ENCODE measurements at places on chromosomes 4 and X.

- DNase-seq, result no peak
Observed at GRCh38 chr4:87068583-87069021, 133.8 kb downstream of the AFF1 start.

- DNase-seq, result no peak
Observed at GRCh38 chr4:98385831-98386230, 124.6 kb downstream of the RAP1GDS1 start.

DNA sequence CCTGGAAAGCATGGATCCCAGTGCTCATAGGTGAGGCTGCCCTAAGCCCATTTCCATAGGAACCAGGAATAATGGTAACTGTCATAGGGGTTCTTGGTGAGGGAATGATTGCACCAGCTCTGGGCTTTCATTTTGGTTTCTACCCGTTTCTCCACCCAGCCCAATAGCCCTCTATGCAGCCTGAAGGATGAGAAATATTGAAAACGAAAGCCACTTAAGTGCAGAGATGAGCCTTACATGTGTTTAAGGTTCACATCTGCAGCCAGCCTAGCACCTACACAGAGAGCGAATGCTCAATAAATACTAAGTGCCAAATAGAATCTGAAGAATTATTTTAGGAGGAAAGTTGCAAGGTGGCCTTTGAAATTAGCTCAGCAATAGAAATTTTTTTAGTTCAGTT is 60.4 kb downstream of the MCF2 start:
- DNase-seq, result no peak

- no peak for DNase-seq
Observed at GRCh38 chrX:126799059-126799458, 20.5 kb upstream of the PRR32 start.

GRCh38 chr4:14225688-14226207 is 598.2 kb upstream of the BOD1L1 start:
- no peak for DNase-seq

DNA sequence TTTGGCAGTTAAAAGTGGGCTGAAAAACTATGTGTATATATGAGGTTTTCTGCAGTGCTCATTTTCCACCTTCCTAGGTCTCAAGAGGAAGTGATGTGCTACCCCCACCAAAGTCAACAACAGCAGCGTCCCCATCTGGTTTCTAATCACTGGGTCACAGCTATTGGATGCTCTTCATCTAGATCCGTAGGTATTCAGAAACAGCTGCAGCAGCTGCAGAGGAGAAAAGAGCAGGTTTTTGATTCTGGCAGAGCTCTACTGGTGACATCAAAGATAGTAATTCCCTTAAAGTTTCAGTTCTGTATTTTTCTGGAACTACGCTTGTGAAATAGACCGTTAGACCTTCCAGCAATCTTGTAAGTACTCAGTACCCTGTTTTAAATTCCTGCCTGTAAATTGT is 5.8 kb upstream of the GUCY2F start:
- peak; percentile 65 for DNase-seq

DNA sequence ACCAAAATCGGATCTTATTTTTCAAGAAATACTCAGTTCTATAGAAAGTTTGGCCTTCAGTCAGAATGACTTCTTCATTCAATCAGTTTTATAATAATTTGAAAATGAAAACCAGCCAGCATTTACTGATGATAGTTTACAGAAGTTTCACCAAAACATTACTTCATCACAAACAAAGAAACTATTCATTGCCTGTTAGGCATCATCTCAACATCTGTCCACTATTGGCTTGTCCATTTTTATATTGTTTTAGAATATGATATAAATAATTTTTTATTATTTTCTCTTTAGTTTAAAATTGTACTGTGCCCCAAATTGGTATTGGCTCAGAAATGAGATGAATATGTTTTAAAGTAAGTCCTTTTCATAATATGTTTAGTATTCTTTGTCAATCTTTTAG is 38.4 kb downstream of the FAT4 start:
- no peak for DNase-seq

GRCh38 chrX:51456814-51457213 is 39.6 kb downstream of the NUDT11 start:
- no peak for DNase-seq

- DNase-seq, result no peak
Observed at GRCh38 chr4:37981425-37981824, 21.2 kb downstream of the PTTG2 start.

GRCh38 chr4:85491527-85491926 is 16.6 kb downstream of the ARHGAP24 start:
- peak; percentile 83 for DNase-seq

DNA sequence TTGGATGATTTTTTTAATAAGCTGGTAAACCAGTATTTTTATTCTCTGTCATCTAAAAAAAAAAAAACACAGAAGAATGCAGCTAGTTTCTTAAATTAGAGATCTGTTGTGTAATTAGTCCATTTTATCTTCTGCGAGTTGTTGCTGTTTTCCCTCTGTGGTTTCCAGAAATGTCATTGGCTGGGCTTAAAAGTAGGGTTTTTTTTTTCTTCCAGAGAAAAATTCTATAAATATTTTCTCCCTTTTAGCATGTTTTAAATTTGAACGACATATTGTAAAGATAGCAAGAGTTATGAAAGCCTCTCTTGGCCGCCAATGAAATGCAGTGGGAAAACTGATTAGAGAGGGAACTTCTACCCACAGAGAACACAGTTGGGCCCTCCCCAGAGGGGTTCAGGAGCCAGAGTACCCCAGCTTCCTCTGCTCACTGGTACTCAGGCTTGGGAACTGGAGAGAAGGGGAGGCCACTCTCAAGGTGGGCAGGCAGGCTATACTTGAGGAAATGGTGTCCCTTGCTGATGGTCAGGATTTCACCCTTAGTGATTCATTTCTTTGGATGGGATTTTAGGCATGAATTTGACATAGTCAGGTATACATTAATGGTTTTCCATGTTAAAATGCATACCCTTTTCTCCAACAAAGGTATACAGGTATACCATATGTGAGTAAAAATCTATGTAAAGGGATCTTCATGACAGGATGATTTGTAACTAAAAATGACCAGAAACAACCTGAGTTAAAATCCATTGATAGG is 166.1 kb downstream of the BCOR start:
- no peak for DNase-seq

DNA sequence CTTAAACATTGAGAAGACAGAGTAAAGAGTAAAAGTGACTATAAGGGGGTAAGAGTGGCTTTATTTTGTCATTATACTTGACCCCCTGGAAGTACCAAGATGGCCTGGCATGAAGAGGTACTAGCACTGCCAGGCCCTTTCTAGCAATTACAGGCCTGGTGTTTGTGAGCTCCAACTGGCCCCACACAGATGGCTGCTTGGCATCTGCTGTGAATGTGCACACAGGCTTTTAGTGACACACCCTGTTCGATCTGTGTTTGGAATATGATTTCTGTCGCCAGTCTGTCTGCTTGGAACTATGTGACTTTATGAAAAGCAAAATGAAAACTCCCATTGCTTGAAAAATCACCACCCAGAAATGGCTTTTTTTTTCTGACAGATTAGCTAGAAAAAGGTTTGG is 123.3 kb downstream of the CLCN4 start:
- DNase-seq, result no peak

DNA sequence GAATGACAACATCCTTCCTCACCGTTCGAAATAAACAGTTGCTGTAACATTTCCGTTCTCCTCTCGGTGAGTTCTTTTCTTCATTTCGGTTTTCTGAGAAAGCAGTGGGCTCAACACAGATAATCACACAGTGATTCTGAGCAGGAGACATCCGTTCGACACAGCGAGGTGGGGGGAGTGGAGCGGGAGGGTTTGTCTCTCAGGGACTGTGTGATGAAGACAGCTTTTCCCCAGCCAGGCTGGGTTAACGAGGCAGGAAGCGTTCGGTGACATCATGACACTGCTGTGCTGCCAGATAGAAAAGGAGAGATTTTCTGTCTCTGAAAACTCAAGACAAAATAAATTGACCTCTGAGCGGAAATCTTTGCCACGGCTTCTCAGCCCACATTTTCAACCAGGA is 119.3 kb downstream of the CRLF2 start:
- DNase-seq, result peak; percentile 40

GRCh38 chr4:54423066-54423465 is 194.0 kb downstream of the PDGFRA start:
- no peak for DNase-seq

Measured in RPMI8226 (cell line).